ENCODE measurements at places on chromosomes 2 and 18.

- no peak for DNase-seq
Measured at GRCh38 chr2:43408407-43409160, 182.2 kb upstream of the ZFP36L2 start.

DNA sequence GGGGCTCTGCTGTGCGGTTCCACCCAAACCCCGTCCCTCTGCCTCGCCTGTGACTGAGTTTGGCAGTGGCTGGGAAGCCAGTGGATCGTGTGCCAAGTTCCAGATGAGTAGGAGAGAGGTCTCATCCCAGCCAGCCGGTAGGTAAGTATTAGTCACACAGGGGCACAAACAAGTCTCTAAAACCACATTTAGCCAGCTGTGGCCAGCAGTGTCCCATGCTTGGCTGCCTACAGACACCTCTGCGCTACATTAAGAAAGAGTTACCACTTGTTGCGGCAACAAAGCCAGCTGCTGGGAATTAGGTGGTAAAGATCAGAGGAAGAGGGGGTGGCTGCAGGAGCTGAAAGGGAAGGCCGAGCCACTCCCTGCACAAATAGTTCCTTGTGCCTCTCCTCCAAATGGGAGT lies 81.2 kb downstream of the GATA6 start:
- DNase-seq: no peak

- no peak for DNase-seq
Measured at GRCh38 chr2:145256551-145256950, 736.6 kb upstream of the ZEB2 start.

DNA sequence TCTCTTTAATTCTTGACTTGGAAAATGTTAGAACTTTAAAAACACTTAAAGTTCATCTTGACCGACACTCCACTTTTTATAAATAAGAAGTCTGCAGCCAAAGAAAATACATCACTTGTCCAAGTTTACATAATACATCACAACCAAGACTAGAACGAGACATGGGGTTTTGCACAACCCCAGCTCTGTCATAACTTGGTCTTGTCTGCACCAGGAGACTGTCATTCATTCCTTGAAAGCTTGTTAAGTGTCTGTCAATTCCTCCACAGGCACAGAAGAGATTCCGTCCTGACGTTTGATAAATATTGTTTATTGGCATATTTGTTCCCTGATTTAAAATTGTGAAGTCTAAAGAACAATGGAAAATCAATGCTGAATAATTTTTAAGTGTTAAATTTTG lies 139.5 kb upstream of the SETBP1 start:
- no peak for DNase-seq

DNA sequence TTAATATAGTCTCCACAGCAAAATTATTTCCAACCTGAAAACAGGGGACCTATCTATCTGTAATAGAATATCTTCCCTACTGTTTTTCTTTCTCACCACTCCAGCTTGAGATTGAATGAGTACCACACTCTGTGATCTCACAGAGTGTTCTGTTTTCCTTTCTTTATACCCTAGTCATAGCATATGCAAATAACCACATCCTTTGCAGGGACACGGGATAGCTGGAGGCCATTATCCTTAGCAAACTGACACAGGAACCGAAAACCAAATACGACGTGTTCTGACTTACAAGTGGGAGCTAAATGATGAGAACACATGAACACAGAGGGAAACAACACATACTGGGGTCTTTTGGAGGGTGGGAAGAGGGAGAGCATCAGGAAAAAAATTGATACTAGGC lies 224.7 kb downstream of the SLC8A1 start:
- DNase-seq: no peak
